ENCODE measurements at places on chromosomes 3 and 15.

- no peak for DNase-seq
Measured at GRCh38 chr3:138066972-138067371, 48.4 kb downstream of the DZIP1L start.

- DNase-seq = no peak
Measured at GRCh38 chr3:172067837-172068440, 28.6 kb downstream of the FNDC3B start.

DNA sequence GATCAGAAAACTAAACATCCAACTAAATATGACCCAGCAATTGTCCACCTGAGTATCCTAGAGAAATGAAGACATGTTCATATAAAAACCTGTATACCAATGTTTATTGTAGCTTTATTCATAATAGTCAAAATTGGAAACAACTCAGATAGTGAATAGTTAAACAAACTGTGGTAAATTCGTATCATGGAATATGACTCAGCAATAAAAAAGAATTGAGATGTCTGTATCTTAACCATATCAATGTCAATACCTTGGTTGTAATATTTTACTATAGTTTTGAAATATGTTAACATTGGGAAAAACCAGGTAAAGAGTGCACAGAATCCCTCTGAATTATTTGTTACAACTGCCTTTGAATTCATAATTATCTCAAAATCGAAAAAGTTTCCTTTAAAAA lies 159.3 kb upstream of the GAP43 start:
- no peak for DNase-seq

- no peak for DNase-seq
Measured at GRCh38 chr15:66135664-66136063, 117.9 kb downstream of the MEGF11 start.

DNA sequence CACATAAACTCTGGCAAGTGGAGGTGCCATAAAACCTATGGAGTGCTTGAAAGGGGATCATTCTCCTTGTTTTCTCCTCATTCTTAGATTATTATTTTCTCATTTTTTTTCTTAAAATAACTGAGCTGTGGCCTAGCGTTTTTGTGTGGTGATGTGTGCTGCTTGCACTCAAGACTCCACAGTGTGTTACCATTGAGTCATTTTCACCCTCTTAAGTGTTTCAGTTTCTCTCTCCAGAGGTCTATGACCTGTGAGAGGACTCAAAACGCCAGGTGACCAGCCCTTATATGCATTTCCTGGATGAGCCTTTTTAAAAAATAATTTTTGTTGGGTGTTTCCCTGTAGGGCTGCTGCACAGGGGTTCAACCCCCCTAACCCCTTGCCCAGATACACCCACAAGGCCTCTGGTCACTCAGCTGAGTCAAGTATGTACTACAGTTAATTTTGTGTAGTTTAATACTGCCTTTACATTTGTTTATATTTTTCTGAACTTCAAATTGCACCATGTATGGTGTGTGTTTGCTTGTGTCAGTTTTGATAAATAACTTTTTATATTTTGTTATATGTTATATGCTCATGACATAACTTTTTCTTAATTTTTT lies 15.4 kb upstream of the BTLA start:
- DNase-seq = no peak

GRCh38 chr15:62242999-62243398 lies 77.9 kb upstream of the C2CD4B start:
- DNase-seq = no peak

Measured in muscle of back (tissue), 13 donors.